ENCODE measurements at places on chromosomes 2 and 18.
A peak's percentile ranks its signal among the peaks of the same experiment; 100 is the strongest.

GRCh38 chr2:227456772-227457171, 15.2 kb upstream of the AGFG1 start:
- H3K36me3 ChIP-seq, result no peaks in the 10 kb centered on the region
- no peak overlapping the region for H3K27ac ChIP-seq
- peaks cover 75% of the 10 kb centered on the region for H3K4me1 ChIP-seq
- no peak overlapping the region for H3K4me3 ChIP-seq
- DNase-seq, result no peak

DNA sequence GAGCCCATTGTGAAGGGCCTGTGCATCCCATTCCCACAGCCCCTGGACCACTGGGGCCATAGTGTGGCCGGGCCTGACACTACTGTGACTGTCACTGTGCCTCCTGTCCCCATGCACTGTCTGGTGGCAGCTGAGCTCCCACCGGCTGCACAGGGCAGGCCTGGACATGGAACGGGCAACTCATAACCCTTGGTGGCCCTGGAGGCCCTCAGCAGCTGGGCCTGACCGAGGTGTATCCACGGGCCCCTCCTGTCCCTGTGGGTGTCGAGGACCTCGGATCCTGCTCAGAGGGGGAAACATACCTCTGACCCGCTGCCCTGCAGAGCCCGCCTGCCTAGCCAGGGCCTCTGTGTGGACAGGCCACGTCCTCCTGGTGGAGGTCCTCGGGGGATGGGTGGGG, 7.8 kb upstream of the GAL3ST2 start:
- no peak for DNase-seq
- peaks cover 13% of the 10 kb centered on the region for H3K4me1 ChIP-seq
- no peak overlapping the region for H3K27ac ChIP-seq
- H3K4me3 ChIP-seq, result no peak overlapping the region
- no peaks in the 10 kb centered on the region for H3K36me3 ChIP-seq

DNA sequence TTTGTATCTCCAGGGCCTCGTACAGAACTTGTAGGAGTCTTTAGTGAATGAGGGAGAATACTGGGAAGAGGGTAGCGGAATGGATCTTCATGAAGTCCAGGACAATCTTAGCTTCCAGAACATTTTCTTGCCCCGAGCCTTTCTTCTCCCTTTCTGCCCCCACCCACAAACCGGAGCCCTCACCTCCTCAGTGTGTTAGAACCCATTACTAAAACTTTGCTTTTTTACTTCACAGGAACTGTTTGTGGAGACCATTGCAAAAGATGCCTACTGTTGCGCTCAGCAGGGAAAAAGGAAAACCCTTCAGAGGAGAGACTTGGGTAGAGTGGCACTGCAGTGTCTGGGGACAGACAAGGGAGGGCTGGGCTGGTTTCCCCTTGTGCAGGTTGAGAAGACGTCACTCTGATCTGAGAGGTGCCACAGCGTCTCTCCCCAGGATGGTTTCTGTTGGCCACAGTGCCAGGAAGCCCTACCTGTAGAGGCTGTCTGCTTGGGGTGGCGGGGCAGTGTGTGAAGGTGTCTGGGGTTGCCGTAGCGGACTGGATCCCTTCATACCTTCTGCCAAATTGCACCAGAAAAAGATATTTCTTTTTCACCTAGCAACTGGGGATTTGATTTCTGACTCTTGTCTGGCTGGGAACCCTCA, 786 bp downstream of the POLE4 start:
- H3K4me1 ChIP-seq, result peaks cover 52% of the 10 kb centered on the region

DNA sequence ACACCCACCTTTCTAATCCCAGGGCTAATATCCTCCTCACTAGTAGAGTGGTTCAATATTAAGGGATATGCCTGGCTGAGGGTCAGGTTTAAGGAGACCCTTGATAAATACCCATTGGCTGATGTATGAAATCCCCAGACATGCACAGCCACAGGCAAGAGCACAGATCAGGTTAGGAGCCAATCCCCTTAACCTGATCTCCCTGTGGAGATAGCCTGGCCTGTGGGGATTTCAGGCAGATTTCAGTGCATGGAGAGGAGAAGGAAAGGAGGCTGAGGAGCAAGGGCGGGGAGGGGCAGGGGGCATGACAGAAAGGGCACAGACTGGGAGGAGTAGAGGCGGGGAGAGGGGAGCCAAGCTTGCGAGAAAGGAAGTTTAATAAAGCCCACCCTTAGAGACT, 129.0 kb downstream of the LOXHD1 start:
- no peaks in the 10 kb centered on the region for H3K4me1 ChIP-seq
- H3K4me3 ChIP-seq, result no peak overlapping the region
- no peak for DNase-seq
- no peaks in the 10 kb centered on the region for H3K36me3 ChIP-seq
- H3K27ac ChIP-seq, result no peak overlapping the region

- no peak overlapping the region for H3K27ac ChIP-seq
- no peak overlapping the region for H3K4me3 ChIP-seq
- no peaks in the 10 kb centered on the region for H3K36me3 ChIP-seq
- peaks cover 5% of the 10 kb centered on the region for H3K27me3 ChIP-seq
These were observed 58.1 kb upstream of the TMEM182 start for GRCh38 chr2:102703748-102704147.

DNA sequence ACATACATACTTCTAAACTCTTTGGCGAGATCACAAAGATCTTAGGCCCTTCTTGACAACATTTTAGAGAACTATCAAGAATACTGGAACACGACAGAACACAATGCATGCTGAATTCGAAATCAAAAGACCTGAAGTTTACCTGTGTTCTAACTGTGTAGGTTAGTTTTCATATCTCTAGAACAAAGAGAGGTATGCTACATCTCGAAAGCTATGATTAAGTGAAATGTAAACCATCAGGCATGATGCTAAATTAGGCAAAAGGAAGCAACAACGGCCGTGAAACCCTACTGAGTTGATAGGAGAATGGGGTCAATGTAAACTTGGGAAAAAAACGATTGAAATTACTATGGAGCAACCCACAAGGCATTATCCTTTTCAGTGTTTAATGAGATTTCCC, 43.7 kb downstream of the IKZF2 start:
- no peaks in the 10 kb centered on the region for H3K36me3 ChIP-seq
- DNase-seq, result no peak
- peaks cover 23% of the 10 kb centered on the region for H3K4me1 ChIP-seq

DNA sequence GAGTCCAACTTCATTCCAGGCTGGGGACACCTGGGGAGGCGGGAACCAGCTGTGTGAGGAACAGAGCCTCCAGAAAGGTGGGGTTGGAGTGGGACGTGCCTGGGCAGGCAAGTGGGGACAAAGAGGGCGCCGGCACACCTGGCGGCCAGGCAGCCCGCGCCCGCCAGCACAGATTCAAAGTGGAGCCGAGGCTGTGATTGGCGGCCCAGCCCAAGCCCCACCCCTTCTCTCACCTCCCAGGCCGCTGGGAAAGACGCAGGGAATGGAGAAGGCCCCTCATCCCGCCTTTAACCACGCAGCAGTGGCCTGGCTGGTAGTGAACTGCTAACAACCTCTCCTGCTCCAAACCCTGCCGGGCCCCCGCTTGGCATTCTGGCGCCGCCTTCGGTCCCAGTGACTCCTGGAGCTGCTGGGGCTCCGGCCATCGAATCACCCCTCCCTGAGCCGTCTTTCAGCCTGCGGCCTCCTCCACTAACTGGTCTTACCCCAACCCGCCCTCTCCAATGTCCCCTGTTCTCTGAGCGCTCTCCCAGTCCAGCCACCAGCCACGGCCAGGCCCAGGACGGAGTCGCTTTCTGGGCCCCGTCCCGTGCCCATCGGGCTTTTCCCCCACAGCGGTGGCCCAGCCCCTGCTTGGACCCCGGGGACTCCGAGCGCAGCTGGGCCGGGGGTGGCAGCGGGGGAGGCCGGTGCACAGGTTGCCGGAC, 27.9 kb upstream of the PTMA start:
- peak overlapping the region; percentile 67 for H3K4me3 ChIP-seq
- H3K27ac ChIP-seq, result no peak overlapping the region
- H3K4me1 ChIP-seq, result peaks cover 35% of the 10 kb centered on the region
- H3K36me3 ChIP-seq, result peaks cover 2% of the 10 kb centered on the region
- H3K27me3 ChIP-seq, result peaks cover 24% of the 10 kb centered on the region
- no peak for DNase-seq

GRCh38 chr2:143193121-143193520, 63.9 kb downstream of the ARHGAP15 start:
- H3K27ac ChIP-seq, result no peak overlapping the region
- peaks cover 28% of the 10 kb centered on the region for H3K4me1 ChIP-seq
- no peak overlapping the region for H3K4me3 ChIP-seq

- H3K4me1 ChIP-seq, result no peaks in the 10 kb centered on the region
- no peak for DNase-seq
- no peak overlapping the region for H3K4me3 ChIP-seq
- H3K36me3 ChIP-seq, result no peaks in the 10 kb centered on the region
- no peaks in the 10 kb centered on the region for H3K27me3 ChIP-seq
These were observed 93.8 kb downstream of the FIGN start for GRCh38 chr2:163641986-163642385.

Data from activated T-cell treated with anti-CD3 and anti-CD28 coated beads, Interleukin-2, amount 50 U/mL, for 72 hours (primary cell).